GM04504 (cell line): ENCODE measurements at places on chromosomes 4 and X.
A peak's percentile ranks its signal among the peaks of the same experiment; 100 is the strongest.

GRCh38 chr4:23718435-23718834, 171.4 kb downstream of the PPARGC1A start:
- no peak for DNase-seq

DNA sequence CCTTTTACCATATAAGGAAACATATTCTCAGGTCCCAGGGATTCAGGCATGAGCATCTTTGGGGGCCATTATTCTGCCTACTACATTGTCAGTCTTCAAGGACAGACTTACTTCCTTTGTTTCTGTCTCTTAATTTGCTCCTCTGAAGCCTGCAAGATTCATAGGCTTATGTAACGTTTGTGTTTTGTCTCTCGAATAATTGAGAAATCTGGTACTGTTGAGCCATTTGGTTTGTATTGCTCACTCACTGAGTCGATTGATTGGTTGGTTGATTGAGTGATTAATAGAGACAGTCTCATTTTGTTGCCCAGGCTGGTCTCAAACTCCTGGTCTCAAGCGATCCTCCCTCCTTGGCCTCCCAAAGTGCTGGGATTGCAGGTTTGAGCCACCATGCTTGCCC, 23.7 kb downstream of the TBL1X start:
- no peak for DNase-seq

DNA sequence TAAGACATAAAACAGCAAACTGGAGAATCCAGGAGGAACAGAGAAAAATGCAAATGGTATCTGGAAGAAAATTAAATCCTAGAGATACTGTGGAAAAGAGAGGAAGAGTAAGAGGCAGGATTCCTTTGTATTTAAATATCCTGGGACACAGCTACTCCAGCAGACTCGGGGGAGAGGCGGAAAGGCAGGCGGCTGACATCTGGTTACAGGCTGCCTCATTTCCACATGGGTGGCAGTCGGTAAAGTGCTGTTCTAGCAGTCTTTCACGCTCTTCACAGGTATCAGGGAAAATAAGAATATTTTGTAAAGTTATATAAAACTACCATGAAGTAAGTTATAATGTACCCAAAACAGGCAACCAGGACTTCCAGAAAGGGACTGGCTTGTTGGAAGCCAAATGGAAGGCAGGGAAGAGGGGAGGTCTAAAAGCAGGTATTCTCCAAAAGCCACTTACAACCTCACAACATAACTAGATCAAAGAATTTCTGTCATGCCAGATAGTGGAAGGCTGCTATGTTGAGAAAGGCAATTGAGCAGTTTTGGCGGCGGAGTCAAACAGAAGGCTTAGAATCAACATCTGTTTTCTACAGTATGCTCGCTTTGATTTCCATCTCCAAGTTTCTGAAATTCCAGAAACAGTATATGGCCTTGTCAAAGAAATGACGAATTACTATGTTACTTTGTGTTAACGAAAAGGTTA, 1.3 kb upstream of the TIGD2 start:
- DNase-seq: no peak

DNA sequence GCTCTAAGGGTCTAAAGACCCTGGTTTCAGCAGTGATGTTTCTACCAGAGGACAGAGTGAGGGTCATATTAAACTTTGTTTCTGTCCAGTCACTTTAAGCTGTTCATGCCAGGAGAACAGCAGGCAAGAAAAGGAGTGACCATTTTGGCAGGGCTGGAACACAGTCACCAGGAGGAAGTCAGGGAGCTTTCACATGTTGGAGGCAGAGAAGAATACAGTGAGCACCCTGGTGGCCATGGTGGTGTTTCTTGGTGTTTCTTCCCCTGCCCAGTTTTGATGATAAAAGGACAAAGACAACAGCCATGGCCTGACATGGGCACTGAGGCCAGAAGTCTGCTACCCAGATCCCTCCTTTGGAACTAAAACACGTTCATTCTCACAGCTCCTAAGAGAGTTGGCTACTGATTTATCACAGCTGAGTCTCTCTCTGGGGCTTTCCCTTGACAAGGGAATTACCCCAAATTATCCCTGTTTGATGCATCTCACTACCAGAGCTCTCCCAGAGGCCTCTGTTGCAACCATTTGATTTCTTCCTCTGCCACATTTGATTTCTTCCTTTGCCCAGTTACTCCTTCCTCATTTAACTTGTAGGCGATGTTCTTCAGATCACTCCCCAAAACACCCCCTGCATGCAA, 106.4 kb upstream of the NWD2 start:
- no peak for DNase-seq

DNA sequence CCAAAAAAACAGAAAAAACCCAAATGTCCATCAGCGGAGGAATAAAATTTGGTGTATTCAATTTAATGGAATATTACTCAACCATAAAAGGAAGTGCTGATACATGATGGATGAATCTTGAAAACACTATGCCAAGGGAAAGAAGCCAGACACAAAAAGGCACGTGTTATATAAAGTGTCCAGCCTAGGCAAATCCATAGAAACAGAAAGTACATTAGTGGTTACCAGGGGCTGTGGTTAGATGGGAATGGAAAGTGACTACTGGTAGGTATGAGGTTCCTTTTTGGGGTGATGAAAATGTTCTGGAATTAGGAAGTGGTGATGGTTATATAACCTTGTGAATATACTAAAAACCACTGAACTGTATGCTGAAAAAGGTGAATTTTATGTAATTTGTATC, 3.5 kb upstream of the CDKL2 start:
- DNase-seq: peak; percentile 26

DNA sequence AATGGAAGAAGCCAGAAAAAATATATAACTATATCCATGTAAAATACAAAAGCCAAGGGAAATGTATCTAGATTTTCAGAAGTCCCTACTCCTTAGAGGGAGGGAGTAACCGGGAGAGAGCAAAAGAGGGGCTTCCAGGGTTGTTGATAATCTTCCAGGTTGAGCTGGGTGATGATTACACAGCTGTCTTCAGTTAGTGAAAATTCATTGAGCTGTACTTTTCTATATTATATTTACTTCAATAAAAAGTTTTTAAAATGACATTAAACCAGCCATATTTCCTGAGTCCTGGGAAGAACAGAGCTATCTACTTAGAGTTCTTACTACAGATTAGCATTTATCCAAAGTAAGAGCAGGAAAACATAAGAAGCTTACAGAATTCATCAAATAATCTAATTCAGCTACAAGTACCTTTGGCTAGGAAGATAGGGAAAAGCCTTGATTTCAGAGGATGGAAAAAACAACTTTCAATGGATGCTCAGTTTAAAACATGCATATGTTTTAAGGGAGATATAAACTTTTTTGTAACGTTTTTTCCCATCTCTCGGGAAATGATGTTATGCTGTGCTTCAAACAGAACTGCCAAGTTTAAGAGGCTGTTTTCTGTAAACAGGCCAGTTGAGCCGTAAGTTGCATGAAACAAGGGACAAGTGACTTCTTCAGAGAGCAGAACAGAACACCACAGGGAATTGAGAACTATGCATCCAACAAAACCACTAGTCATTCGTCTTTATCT, 204.6 kb downstream of the SCFD2 start:
- DNase-seq: no peak

DNA sequence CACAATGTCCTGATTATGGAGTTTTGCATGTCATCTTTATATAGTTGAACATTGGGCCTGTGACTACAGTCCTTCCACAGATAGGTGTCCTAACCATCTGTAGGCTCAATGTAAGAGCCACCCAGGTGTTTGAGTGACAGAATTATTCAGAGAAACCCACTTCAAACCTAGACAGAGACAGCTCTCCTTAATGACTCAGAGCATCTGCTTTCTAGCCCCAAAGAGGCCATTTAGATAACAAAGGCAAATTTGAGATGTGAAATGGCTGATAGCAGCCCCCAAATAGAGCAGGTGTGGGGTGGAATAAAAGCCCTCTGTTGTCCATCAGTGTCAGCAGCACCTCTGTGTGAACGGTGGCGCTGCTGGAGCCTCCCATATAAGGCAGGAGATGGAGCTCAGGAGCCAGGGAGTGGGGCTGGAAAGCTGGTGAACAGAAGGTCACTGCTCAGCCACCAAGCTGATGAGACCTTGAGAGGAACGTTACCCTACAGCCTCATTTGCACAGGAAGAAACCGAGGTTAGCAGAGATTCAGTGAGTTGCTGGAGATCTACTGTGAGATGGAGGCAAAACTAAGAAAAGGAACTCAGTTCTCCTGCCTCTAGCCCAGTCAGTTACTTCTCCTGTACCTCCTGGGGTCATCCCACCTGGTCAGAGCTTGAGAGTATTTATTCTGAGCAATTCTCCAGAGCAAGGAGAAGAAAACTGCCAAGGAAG, 153.3 kb upstream of the LNX1 start:
- DNase-seq: no peak

- DNase-seq: no peak
Measured at GRCh38 chr4:1727117-1728031, 6.1 kb downstream of the TACC3 start.

DNA sequence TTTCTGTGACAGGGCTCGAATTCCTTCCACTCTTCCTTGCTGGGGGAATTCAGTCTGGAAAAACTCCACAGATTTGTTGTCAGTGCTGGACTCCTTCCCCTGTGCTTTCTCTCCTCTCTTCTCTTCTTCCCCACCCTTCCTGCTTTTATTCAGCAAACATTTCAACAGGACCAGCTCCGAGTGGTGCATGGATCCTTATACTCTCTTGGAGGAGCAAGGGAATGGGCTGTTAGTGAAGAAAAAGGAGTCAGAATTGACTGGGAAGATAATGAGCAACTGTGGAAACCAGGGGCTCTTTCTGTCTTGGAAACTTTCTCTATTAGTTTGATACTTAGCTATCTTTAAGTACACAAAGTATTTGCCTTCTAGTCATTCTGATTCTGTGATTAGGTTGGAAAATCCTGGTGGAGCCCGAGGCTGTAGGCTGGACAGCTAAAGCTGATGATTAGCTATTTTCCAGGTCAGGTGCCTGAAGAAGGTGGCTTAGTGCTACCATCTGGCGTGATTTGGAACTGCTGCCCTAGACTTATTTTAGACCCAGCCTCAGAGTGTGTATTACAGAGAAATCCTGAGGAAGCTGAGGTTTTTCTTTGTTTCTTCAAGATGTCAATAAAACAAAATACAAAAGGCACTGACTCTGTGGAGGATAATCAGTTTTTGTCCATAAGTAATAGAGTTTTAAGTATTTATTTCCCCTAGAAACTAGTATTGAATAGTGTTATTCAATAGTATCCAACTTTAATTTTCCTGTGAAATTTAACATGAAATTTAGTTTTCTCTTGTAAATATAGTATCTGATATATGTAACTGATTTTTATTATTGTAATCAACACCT, 38.4 kb downstream of the NAP1L5 start:
- peak; percentile 54 for DNase-seq

DNA sequence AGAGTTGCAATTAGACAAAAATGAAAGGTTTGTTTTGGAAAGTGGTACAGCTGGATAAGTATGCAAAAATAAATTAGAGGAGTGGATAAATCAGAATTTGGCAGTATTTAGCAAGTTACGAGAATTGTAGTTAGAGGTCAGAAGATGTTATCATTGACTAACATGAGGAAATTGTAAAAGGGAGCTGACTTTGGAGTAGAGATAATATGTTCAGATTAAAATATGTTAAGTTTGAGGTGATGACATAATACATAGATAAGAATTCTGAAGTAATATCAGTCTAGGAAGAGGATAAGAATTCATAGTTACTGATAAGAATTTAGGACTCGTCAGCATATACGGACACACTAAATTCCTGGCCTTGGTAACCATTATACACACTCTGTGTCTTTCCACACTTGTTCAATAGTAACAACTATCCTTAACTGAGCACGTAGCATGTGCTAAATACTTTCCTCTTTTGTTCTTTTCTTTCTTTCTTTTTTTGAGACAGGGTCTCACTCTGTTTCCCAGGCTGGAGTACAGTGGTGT, 4.1 kb upstream of the EPGN start:
- no peak for DNase-seq

- DNase-seq: no peak
Measured at GRCh38 chr4:153520801-153521329, 54.7 kb downstream of the TMEM131L start.

GRCh38 chr4:38765382-38765781, 17.4 kb downstream of the TLR10 start:
- no peak for DNase-seq

GRCh38 chr4:38757945-38758600, 24.7 kb downstream of the TLR10 start:
- DNase-seq: no peak

GRCh38 chr4:143083756-143084472, 100.8 kb upstream of the USP38 start:
- DNase-seq: no peak

DNA sequence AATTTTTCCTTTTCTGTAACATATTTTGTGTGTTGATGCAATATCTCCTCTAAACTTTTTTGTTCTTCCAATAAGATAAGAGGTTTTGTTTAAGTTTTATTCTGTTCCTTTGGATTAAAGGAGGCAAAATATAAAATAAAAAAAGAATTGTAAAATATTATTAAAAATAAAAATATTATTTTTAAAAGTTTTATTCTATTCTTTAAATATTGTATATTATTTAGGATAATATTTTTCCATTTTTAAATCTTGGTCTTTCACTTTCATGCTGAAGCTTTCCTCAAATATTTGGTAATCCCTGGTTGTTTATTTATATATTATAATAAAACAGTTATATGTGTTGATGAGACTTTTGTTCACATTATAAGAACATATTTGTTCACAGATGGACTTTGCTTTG, 187.9 kb upstream of the PDE5A start:
- no peak for DNase-seq

GRCh38 chr4:150082241-150082640, 4.0 kb downstream of the DCLK2 start:
- no peak for DNase-seq

GRCh38 chr4:82275431-82276331, 98.1 kb downstream of the HNRNPD start:
- DNase-seq: no peak

DNA sequence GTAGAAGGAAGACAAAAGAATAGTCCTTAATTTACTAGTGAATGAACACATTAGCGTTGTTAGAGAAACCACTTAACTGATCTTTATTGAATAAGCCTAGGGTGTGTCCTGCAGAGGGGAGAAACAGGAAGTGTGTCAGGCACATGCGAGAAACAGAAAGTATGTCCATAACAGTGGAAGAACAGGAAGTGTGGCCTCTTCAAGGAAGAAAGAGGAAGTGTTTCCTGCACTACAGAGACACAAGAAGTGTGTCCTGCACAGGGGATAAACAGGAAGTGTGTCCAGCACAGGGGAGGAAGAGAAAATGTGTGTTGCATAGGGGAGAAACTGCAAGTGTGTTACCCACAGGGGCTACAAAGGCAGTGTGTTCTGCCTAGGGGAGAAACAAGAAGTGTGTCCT, 539.6 kb upstream of the PRKX start:
- no peak for DNase-seq

- no peak for DNase-seq
Measured at GRCh38 chr4:37970702-37971101, 10.5 kb downstream of the PTTG2 start.

GRCh38 chr4:159201168-159201567, 98.3 kb downstream of the RAPGEF2 start:
- DNase-seq: no peak

- no peak for DNase-seq
Measured at GRCh38 chr4:184317234-184317918, 99.7 kb upstream of the ENPP6 start.

- DNase-seq: no peak
Measured at GRCh38 chrX:153861733-153862310, 24.2 kb downstream of the L1CAM start.
